ENCODE measurements at places on chromosomes 5 and 9.

GRCh38 chr9:35811381-35812024 lies 559 bp downstream of the SPAG8 start:
- DNase-seq = no peak

GRCh38 chr9:6490863-6491262 lies 77.9 kb downstream of the UHRF2 start:
- no peak for DNase-seq

- DNase-seq = no peak
Measured at GRCh38 chr5:138664276-138664943, 88.8 kb upstream of the CTNNA1 start.

- no peak for DNase-seq
Measured at GRCh38 chr5:54073131-54073530, 237.2 kb downstream of the ARL15 start.

DNA sequence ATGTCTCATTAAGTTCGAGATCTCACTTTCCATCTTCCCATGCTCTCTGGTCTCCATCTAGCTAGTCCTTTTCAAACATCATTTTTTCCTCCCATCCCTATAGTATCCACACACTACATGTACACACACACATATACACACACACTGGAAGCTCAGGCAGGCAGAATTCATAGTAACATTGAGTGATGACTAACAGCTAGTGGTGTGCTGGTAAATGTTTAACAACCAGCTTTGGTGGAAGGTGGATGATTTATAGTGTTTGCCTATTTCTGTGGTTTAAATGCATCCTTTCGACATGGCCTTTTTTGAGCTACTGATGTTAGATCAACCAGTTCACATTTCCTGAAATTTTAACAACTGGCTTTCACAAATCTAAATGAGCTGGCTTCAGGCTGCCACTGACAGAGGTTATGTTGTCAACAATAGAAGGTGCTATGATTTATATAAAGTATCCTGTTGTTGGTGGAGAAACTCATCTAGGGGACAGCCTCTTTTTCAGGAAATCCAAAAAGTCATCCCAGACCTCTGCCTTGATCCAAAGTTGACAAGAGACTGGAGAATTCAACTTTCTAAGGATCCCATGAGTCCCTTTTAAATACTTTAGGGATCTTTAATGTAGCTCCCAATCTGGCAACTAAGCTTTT lies 117.8 kb downstream of the CCDC192 start:
- DNase-seq = no peak

- DNase-seq = no peak
Measured at GRCh38 chr5:169531631-169532030, 51.9 kb upstream of the SPDL1 start.

DNA sequence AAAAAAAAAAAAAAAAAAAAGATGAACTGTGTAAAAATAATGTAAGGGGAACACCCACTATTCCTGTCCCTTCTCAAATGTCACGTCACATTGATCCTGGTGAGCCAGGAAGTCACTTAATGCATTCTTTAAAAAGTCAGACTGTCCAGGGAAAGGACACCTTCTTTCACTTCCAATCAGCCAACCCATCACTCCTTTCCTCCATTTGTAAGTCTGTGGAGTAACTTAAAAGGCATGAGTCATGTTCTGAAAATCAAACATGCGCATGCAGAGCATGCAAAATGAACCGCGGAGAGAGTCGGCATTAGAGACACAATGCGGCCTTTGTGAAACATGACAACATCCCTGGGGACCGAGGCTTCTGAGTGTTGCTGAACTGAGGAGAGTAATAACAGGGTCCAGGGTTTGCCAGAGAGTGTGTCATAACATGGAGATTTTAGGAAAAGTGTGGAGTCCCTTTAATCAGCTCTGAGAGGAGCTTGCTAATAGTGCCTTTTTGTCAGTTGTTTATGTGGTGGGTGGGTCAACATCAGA lies 77.6 kb upstream of the SEMA6A start:
- DNase-seq = peak; percentile 62

- DNase-seq = peak; percentile 95
Measured at GRCh38 chr9:75087824-75088645, at the start of the genes NMRK1 and OSTF1. NMRK1 (minus strand) TSS chr9:75088155; CDS start chr9:75083115, 5,040 bp downstream. OSTF1 (plus strand) TSS chr9:75088514; CDS start chr9:75088693, 179 bp downstream.

- DNase-seq = no peak
Measured at GRCh38 chr5:31767335-31768031, 128.6 kb downstream of the PDZD2 start.

DNA sequence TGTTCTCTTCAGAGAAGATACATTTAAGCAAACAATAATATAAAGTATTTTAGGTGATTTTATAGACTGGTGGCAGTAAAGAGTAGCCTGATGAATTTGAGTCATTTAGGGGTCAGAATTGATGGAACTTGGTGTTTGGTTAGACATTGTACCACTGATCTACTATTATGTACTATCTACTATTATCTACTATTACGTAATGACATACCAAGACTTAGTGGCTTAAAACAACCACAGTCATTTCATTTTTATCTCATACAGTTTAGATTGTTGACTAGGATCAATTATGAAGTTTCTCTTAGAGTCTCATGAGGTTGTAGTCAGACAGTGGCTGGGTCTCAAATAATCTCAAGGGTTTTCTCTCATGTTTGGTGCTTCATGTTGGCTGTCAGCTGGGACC lies 54.0 kb downstream of the PPIP5K2 start:
- no peak for DNase-seq

DNA sequence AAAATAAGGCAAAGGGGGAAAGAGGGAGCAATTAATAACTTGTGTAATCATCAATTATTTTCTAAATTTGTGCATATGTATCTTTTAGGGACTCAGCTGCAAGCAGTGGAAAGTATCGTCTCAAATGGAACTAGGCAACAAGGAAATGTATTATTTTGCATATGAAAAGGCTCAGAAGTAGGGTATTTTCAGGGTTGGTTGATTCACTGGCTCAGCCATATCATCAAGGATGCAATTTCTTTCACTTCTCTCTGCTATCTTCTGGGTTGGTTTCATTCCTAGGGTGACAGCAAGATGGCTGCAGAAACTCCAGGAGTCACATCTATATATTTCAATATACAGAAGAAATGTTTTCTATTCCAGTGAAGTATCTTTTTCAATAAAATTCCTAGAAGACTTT lies 509.8 kb downstream of the DMAC1 start:
- DNase-seq = no peak

DNA sequence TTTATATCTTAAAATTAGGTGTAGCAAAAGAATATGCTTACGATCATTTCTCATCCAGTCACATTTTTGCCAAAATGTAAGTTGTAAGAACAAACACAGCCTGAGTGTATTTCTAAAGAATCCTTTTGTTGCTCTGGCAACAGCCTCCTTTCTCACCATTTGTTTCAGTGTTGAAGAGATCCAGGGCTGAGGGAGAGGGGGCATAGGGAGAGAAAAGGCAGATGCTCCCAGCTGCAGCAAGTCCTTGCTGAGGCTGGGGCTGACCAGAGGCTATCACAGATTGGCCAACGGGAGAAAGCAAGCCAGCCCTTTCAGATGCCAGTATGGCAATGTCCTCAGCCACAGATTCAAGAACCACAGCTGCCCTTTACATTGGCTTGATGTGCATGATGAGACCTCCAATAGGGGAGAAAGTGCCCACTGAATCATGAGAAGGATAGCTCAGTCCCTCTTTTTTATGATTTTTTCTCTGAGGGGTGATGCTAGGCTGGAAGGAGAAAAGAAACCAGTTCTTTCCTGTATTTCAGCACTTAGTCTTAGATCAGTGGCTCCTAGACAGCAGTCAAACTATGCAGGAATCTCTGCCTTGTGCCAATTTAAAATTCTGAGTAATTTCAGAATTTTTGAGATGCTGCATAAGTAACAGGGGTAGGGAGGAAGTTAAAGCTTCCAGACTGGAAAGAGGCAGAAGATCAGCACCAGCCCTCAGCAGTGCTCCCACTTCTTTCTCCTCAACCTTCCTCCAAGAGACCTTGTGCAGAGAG lies 142.1 kb downstream of the LHFPL2 start:
- DNase-seq = no peak

DNA sequence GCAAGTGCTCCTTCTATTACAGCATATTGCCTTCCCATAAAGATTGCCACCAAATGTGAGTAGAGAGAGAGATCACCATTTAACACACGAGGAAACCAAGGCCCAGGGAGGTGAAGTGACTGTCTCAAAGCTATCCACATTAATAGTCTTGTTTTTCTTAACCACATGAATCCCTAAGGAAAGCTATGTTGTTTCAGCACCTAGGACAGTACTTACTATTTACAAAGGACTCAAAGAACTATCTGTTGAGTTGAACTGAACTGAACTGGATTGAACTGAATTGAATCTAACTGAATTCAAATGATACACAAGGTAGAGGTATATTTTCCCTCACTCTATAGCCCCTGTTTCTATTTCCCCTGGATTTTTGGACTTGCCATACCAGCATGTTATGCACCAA lies 430.4 kb downstream of the CAAP1 start:
- no peak for DNase-seq

DNA sequence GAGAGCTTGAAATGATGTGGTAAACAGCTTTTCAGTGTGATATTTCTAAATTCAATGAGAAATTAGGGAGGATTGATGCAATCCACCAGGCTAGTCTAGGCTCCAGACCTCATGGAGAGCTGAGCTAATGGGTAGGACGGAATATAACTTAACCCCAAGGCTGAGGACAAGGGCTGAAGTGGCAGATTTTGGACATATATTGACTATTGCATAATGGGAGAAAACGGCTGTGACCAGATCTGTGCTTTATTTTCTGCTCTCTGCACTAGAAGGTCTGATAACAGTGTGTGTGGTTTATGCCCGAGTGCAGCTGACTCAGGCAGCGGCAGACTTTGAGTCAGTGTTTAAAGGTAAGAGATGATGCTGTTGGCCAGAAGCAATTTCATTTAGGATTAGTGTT lies 70.6 kb downstream of the ACTBL2 start:
- no peak for DNase-seq

GRCh38 chr9:115604831-115605483 lies 487.0 kb upstream of the TNC start:
- DNase-seq = no peak

DNA sequence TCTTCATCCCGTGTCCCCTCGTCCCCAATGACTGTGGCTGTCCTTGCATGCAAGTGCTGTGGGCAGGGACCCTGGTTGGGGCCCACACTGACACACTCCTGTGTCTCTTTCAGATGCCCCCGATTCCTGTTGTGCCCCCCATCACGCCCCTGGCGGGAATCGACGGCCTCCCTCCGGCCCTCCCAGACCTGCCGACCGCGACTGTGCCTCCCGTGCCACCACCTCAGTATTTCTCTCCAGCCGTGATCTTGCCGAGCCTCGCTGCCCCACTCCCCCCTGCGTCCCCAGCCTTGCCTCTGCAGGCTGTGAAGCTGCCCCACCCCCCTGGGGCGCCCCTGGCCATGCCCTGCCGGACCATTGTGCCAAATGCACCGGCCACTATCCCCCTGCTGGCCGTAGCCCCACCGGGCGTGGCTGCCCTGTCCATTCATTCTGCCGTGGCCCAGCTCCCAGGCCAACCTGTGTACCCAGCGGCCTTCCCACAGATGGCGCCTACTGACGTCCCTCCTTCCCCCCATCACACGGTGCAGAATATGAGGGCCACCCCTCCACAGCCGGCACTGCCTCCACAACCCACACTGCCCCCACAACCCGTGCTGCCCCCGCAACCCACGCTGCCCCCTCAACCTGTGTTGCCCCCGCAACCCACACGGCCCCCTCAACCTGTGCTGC lies 75.0 kb downstream of the WNK2 start:
- DNase-seq = no peak

- DNase-seq = peak; percentile 67
Measured at GRCh38 chr5:52989025-52989780, at the start of gene ITGA2. ITGA2 (plus strand) TSS chr5:52989352; CDS start chr5:52989469, 117 bp downstream.

DNA sequence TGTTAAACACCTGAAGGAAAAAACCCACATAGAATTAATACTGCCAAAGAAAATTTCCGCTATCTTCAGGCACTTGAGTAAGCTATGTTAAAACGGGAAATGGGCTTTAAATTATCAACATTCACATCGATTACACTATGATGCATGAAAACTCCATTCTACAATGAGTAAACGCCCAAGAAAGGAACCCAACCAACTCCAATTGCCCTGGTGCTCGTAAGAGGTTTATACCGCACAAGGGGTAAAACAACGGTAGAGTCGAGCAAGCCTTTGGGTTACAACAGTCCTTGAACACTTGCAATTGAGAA lies 1.0 kb downstream of the AGTPBP1 start:
- DNase-seq = peak; percentile 46
